Activated CD4-positive, alpha-beta T cell treated with anti-CD3 and anti-CD28 coated beads, Interleukin-2, amount 50 U/mL, for 16 hours (primary cell): ENCODE measurements at places on chromosomes 11 and 22.

DNA sequence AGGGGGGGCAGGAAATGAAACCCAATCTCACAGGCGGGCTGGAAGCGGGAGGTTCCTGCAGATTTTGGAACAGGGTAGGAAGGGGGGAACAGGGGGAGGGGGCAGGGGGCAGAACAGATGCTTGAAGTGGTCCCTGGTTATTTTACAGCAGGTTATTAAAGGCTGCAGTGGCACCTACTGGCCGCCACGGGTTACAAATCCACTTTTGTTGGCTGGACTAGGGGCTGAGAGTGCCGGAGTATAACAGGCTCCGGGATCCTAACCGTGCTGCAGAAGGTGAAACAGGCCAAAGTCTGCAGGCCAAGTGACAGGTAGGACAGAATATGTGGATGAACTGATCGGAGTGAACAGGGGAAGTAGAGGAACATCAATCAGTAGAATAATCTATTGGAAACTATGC, 2.5 kb downstream of the ROBO3 start:
- peak; percentile 18 for DNase-seq

DNA sequence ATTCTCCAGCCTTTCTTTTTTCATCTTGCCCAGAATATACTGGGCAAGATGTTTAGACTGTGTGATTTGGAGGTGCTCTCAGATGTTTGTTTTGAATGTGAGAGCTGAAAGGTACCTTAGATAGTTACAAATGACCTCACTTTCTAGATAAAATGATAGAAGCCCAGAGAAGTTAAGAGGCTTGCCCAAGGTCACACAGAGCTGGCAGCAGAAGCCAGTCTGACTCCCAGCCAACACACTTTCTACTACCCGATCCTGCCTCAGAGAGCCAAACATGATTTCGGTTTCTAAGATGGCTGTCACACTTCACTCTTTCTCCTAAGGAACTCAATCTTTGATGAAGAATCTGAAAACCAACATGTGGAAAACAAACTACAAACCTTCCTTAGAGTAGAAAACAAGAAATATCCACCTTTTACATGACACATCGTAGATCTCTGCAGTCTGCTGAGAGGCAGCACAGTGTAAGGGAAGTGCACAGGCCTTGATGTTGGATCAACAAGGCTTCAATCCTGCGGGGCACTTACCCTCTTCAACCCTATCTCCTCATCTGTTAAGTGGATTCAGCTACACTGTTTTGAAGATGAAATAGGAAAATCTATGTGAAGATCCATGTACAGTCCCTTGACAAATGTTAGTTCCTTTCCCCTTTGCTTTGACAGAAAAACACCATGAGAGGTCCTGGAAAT, 58.6 kb downstream of the SYTL2 start:
- DNase-seq, result peak; percentile 7

DNA sequence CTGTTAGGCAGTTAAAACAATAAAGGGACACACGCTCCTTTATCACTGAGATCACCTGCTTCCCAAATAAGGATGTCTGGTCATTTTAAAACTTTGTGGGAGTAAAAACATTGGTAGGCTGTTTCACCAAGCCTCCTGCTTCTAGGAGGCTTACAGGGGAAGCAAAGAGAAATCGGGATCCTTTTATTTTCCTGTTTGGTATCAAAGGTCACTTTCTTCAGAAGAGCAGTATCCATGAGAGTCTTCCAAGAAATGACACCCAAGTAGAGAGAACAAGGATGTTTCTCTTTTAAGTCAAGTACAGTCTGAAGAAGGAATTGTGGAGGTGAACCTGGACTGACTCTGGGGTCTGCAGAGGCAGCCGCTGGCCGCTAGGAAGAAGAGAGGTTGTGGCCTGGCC, 36.9 kb upstream of the BID start:
- no peak for DNase-seq

GRCh38 chr22:21933910-21934309, 18.7 kb downstream of the PPM1F start:
- no peak for DNase-seq

- DNase-seq, result no peak
Observed at GRCh38 chr11:3224401-3225057, 5.9 kb upstream of the MRGPRG start.

GRCh38 chr22:39471381-39472141, 14.7 kb downstream of the MGAT3 start:
- DNase-seq, result no peak

DNA sequence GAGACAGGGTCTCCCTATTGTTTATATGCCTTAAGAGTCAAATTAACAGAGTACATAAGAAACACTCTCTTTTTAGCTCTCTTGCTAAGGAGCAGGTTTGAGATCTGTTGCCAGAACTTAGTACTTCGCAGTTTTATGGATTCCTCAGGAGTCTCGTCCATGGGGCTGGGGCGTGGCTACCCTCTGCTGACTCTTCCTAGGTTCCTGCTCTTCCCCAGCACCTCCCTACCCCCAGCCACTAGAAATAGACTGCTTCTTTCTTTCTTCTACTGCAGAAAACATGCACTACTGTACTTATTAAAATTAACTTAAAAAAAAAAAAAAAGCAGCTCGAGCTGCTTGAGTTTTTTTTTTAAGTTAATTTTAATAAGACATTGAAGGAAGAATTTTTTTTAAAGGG, 8.0 kb downstream of the FAM118B start:
- DNase-seq, result no peak

DNA sequence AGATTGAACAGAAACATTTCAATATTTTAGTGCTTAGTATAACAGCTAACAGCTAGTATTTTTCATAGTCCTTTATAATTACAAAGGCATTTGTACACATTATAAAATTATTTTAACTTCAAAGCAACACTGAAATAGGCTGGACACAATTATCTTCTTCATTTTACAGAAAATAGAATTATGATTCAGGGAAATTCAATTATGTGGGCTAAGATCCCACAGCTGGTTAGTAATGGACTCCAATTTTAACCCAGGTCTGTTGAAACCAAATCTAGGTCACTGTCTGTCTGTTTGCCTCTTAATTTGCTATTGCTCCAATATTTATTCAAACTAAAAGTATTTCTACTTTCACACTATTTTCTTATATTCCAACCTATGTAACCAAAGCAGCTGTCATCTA, 154.1 kb upstream of the CTSC start:
- DNase-seq, result no peak

DNA sequence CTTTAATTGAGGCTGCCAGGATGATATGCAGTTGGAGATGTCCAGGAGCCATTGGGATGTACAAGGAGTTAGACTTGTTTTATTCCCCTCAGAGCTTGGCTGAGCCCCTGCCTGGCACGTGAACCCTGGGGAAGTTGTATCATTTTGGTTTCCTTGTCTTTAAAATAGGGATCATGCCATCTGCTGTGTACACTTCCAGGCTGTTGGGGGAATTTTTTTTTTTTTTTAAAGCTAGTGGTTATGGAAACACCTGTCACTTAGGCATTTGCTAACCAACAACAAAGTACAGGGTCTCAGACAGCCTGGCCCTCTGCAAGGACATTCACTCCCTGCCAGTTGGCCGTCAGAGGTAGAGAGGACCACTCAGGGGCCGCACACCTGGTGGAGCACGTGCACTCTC, 8.5 kb upstream of the RAB1B start:
- no peak for DNase-seq

DNA sequence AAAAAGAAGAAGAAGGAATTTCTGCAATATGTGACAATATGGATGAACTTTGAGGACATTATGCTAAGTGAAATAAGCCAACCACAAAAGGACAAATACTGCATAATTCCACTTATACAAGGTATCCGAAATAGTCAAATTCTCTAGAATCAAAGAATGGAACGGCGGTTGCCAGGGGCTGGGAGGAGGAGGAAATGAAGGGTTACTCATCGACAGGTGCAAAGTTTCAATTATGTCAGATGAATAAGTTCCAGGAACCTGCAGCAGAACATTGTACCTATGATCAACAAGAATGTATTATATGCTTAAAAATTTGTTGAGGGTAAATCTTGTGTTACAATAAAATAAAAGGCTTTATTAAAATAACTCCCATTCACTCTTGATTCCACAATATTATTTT, 49.0 kb downstream of the SC5D start:
- peak; percentile 32 for DNase-seq

- DNase-seq, result no peak
Observed at GRCh38 chr22:29692327-29692640, 27.5 kb upstream of the CABP7 start.

DNA sequence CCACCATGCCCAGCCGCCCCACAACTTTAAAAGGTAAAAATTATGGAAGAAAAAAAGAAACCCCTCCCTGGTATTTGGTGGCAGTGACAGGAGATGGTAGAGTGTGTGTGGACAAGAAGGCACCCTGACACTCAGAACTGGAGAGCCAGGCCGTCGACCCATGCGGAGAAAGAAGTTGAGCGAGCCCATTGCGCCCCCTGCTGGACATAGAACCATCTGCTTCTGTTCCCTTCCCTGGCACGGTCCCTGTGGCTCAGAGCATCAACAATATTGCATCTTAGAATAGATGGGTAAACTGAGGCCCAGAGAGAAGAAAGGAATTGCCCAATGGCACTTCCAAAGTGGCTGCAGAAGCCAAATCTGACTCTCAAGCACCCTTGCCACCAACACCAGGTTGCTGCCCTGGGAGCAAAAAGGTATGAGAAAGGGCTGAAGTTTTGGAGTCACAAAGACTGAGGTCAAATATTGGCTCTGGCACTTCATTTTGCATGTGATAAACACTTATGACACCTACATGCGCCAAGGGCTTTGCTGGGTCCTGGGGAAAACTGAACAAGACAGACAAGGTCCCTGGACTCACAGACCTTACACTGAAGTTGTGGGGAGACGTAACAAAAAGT, 8.6 kb downstream of the MRPL11 start:
- peak; percentile 76 for DNase-seq

DNA sequence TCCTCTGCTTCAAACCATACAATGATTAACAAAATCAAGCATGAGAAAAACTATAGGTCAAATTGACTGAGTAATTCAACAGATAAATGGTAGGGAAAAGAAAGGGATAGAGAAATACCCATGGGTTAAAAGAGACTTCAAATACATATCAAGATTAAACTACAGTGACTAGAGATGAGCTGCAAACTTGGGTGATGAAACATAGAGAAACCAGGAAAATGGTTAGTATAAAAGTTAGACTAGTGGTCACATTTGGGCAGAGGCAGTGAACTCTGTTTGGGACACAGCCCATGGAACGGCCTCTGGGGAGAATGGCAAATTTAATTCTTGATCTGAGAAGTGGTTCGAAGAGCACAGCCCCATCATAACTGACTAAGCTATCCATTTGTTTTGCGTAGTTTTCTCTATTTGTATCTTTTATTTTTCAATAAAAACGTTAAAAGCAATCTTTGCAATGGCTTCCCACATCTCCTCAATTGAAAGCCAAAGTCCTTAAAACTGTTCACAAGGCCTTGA, 99.4 kb downstream of the APIP start:
- DNase-seq, result no peak

GRCh38 chr11:4094348-4095291, at the start of gene RRM1:
Gene RRM1 (plus strand): TSS chr11:4094799. CDS start chr11:4095013, 214 bp downstream.
- peak; percentile 97 for DNase-seq

GRCh38 chr22:44067901-44068300, 43.8 kb downstream of the PARVB start:
- DNase-seq, result no peak
